ENCODE measurements at places on chromosomes 1 and 21. TPM values are rescaled to one million over a fixed set of nuclear protein-coding genes. Genes with fewer than 3 reads are reported as not detected.
A peak's percentile ranks its signal among the peaks of the same experiment; 100 is the strongest.

TAL1 gene
- not detected for total RNA-seq

CRABP2 gene
- 60.0 TPM for total RNA-seq

SLC1A7 gene
- not detected for total RNA-seq

OVAAL gene
- total RNA-seq = not detected

- H3K4me1 ChIP-seq = peaks cover 42% of the 10 kb centered on the region
- H3K4me3 ChIP-seq = peak overlapping the region; percentile 52
- H3K27ac ChIP-seq = peak overlapping the region; percentile 88
- H3K36me3 ChIP-seq = 0 out of 2 replicates have a peak, but pooled peaks cover 3% of the 10 kb centered on the region
- H3K27me3 ChIP-seq = peaks cover 5% of the 10 kb centered on the region
Observed at GRCh38 chr21:32523988-32524719, 61.2 kb downstream of the TCP10L start.

GRCh38 chr1:22326372-22326915, 125.2 kb upstream of the ZBTB40 start:
- H3K27ac ChIP-seq = no peak overlapping the region
- no peak for DNase-seq
- no peaks in the 10 kb centered on the region for H3K4me1 ChIP-seq
- H3K4me3 ChIP-seq = no peak overlapping the region
- H3K27me3 ChIP-seq = peaks cover 59% of the 10 kb centered on the region
- H3K36me3 ChIP-seq = no peaks in the 10 kb centered on the region

- H3K4me3 ChIP-seq = no peak overlapping the region
- no peak overlapping the region for H3K27ac ChIP-seq
- H3K4me1 ChIP-seq = no peaks in the 10 kb centered on the region
- DNase-seq = no peak
- H3K36me3 ChIP-seq = no peaks in the 10 kb centered on the region
Observed at GRCh38 chr1:217891966-217892365, 260.8 kb downstream of the SPATA17 start.
